Fibroblast of villous mesenchyme (primary cell): ENCODE measurements at places on chromosomes 4 and X.

GRCh38 chrX:3518870-3519269, 172.4 kb upstream of the MXRA5 start:
- peak; percentile 88 for DNase-seq

GRCh38 chr4:620201-620600, 5.2 kb upstream of the PDE6B start:
- DNase-seq = no peak

DNA sequence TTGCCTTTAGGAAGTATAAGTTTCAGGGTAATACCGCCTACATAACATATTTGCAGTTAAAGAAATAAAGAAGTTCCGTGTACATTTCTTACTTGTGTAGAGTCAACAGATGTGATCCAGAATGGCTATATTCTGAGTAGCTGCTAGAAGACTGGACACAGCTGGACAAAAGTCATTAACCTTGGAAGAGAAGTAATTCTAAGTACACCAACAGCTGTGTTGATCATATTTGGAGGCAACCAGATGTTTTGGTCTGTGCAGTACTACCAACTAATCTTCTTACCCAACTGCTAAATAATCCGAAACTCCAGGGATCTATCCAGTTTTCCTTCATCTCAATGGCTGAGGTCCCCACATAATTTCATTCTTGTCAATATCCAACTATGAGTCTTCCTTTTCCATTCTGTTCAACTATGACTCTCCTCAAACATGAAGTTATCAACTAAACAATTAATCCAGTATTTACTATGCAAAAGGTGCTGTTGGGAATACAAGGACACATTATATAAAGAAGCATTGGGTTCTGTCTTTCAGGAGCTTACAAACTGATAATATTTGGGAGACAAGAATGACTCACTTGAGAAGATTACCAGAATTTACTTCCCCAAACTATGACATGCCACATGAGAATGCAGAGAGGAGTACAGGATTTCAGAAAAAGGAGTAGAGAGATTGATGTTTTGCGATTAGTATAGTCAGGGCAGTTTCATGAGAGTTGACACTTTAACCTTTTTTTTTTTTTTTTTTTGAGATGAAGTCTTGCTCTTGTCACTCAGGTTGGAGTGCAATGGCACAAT, 78.2 kb downstream of the COL4A6 start:
- DNase-seq = peak; percentile 78

DNA sequence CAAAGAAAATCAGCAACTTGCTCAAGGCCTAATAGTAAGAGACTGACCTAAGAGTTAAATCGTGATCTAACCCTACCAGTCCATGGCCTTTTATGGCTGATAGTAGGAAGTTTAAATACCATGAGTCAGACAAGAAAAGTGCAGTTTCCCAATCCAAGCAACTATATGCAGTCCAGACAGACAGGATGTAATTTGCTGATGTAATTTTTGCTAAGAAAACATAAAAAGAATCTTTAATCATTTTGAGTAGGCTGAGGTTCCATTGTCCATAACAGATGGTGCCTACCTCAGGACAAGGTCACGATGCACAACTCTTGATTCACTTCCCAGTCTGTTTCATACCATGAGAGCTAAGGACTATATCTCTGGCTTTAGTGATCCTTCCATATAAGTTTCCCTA, 317.5 kb upstream of the GRIA3 start:
- peak; percentile 71 for DNase-seq

DNA sequence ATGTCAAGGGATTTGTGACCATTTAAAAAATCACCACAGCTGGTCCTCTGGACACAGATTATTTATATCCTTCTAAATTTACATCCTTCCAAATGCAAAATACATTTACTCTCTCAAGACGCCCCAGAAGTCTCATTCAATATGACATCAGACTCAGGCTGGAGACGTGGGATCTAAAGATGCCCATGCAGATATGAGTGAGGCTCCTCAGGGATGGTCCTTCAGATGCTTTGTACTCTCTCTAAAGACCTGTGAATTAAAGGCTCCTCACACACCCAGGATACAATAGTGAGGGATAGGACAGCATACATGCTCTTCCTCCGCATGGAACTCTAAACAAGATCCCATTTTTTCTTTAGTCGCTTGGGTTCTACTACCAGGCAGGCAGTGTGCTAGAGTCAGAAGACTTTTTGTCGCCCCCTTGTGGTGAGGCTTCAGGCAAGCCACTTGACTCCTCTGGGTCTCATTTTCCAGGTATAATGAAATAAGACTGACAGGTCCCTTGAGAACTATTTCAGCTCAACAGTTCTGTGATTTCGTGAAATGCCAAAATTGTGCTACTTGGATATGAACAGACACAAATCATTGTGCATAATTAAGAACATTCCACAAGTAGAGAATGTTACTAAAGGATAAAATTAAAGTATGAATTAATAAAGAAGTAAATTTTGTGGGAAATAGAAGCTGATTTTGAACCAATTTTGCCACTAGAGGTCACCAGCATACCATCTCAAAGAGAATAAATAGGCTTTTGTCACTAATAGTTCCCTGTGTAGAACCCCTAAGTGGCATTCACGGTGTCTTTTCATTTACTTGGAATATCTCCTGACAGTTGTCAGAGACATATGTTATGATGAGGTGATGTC, 13.7 kb upstream of the SCOC start:
- DNase-seq = peak; percentile 80

DNA sequence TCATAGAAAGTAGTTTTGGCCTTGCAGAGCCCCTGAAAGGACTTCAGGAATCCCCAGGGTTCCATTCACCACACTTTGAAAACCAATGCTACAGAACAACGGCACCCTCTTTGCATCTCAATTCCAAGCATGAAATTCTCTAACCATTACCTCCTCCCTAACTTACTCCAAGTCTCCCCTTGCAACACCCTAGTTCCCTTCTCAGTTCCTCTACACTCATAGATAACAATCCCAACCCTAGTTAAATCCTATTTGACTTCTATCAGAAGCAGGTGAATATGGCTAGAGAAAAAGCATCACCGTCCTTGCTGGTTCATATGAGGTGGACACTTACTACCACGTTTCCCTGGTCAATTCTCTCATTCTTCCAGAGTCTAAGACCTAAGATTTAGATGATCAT, 2.4 kb downstream of the RCHY1 start:
- DNase-seq = no peak

GRCh38 chr4:87038837-87039615, 104.2 kb downstream of the AFF1 start:
- DNase-seq = peak; percentile 85

DNA sequence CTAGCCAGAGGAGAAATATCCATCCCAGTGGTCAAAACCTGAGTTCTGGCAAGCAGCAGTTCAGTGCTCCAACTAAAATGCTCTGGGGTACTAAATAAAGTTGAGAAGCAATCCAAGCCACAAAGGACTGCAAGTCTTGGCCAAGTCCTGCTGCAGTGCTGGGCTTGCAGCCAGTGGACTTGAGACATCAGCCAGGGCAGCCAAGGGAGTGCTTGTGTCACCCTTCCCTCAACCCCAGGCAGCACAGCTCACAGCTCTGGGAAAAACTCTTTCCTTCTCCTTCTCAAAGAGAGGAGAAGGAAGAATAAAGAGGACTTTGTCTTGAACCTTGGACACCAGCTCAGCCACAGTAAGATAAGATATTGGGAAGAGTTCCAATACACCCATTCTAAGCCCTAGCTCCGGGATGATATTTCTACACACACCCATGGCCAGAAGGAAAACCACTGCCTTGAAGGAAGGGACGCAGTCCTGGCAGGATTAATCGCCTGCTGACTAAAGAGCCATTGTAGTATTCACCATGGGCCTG, 99.8 kb downstream of the PTCHD1 start:
- peak; percentile 31 for DNase-seq

- no peak for DNase-seq
Measured at GRCh38 chrX:147351644-147352043, 537.1 kb upstream of the CXorf51A start.
